Thoracic aorta (tissue), 2 donors: ENCODE measurements at places on chromosomes 3 and 15. TPM values are rescaled to one million over a fixed set of nuclear protein-coding genes. Genes with fewer than 3 reads are reported as not detected.

DNA sequence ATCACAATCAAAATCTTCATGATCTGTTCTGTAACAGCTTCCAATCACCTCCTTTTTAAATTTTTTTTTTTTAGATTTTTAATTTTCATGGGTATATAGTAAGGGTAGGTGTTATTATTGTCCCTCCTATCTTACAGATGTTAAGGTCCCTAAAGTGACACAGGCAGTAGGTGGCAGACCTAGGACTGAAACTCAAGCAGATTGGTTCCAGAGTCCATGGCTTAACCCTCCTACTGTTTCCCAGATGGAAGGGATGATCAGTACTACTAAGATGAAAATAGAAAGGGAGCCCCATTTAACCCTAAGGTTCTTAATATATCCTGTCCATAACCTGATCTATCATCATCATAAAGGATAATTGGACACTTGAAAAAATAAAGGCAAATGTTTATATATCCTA lies 57.1 kb downstream of the CHAC1 start:
- no peak overlapping the region for H3K4me3 ChIP-seq
- peaks cover 31% of the 10 kb centered on the region for H3K4me1 ChIP-seq
- H3K27ac ChIP-seq = no peak overlapping the region
- no peaks in the 10 kb centered on the region for H3K36me3 ChIP-seq
- no peak for DNase-seq

DNA sequence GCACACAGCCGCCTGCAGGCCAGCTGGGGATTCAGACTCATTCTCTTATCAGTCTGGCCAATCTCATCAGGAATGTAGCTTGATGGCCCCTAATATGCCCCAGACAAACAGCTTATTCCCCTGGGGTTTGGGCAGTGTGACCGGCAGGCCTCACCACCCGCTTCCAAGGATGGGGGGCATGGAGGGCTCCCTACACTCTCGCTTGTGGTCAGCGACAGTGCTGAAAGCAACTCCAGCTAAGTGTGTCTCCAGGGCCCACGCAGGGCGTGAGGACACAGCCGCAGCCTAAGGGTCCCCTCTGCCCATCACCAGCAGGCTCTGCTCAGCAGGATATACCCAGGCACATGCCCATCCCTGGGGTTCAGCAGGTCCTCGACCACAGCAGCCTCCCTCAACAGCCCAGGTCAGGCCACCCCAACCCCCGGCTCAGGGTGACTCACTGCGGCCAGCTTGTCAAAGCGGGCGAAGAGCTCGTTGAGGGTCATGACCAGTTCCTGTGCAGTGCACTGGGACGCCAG lies 116.7 kb downstream of the ADCY5 start:
- H3K27ac ChIP-seq = peak overlapping the region; percentile 86
- peaks cover 23% of the 10 kb centered on the region for H3K4me1 ChIP-seq
- no peak overlapping the region for H3K4me3 ChIP-seq
- no peak for DNase-seq
- no peaks in the 10 kb centered on the region for H3K36me3 ChIP-seq

DNA sequence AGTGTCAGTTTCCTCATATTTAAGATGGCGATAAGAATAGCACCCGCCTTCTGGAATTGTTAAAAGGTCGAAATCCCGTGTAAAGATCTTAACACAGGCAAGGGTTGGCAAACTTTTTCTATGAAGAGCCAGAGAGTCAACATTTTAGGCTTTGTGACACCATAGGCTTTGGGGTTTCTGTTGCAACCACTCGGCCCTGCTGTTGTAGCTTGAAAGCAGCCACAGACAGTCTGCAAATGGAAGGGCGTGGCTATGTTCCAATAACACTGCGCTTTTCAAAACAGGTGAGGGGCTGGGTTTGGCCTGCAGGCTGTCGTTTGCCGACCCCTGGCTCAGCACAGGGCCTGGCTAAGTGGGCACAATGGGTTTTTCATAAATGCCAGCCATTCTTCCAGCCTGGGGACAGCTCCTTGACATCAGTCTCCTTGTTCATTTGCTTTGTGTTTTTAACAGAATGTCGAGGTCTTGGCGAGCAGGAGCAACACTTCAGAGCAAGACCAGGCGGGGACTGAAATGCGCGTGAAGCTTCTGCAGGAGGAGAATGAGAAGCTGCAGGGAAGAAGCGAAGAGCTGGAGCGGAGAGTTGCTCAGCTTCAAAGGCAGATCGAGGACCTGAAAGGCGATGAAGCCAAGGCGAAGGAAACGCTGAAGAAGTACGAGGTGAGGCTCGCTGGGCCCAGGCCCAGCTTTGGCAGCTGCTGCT lies 75.2 kb upstream of the MYZAP start:
- H3K36me3 ChIP-seq = peaks cover 10% of the 10 kb centered on the region
- no peak overlapping the region for H3K27ac ChIP-seq
- no peaks in the 10 kb centered on the region for H3K4me1 ChIP-seq
- no peak for DNase-seq
- no peaks in the 10 kb centered on the region for H3K27me3 ChIP-seq

Gene KCNAB1
- total RNA-seq = 14.2 TPM

Gene HACD2
- total RNA-seq = 18.8 TPM

Gene CHRD
- total RNA-seq = 21.7 TPM

Gene SGO1
- 0.14 TPM for total RNA-seq
